ENCODE measurements at places on chromosomes 16 and 17.

DNA sequence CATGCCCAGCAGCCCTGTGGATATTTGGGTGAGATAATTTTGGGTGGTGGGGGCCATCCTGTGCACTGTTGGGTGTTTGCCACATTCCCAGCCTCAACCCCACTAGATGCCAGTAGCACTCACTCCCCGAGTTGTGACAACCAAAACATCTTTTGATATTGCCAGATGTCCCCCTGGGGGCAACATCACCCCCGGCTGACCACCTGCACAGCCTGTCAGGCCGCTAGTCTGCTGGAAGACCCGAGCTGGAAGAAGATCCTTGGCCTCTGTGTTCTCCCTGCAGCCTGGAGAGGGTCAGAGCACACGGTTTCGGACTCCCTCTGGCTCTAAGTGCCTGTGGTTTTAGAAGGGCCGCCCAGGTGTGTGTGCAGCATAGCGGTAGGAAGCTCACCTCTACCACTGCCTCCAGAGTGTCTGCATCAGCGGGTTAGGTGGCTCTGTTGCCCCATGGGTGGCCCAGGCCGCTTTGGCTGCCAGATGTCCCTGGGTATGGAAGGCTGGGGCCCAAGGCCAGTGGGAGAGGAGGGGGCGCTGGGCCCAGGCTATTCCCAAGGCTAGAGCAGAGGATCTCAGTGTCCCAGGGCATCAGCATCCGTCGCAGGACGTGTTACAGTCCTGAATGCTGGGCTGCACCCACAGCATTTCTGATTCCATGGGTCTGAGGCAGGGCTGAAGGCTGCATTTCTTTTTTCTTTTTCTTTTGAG is 195.8 kb upstream of the GSE1 start:
- peak; percentile 39 for DNase-seq

GRCh38 chr17:38750312-38751121 is 2.0 kb upstream of the PSMB3 start:
- no peak for DNase-seq

DNA sequence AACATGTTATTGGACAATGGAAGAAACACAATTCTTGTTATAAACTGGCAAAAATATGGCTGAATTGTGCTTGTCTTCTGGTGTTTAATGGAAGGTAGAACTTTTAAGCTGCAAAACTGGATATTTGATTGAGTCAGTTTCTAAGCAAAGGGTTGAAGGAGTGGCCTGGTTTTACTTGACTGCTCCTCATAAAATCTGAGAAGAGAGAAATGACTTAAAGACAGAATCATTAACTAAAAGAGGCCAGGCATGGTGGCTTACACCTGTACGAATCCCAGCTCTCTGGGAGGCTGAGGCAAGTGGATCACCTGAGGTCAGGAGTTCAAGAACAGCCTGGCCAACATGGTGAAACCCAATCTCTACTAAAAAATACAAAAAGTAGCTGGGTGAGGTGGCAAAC is 770.7 kb downstream of the CDH11 start:
- DNase-seq = no peak

- no peak for DNase-seq
Measured at GRCh38 chr17:44084131-44084538, 13.6 kb downstream of the G6PC3 start.

DNA sequence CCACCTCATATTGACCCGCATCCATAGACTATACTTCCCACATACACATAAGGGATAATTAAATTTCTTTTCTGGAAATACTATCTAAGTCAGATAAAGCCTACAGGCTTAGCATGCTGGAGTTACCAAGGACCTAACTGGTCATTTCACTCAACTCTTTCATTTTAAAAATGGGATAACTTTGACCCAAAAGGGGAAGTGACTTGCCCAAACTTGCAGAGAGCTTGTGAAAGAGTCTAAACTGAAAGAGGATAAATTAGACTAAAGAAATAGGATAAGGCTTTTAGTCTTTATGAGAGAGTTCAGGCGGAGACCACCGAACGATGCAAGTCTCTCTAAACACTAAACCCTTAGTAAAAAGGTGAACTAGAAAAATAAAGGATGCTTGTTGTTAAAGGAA is 3.9 kb upstream of the KRT33A start:
- DNase-seq = no peak

DNA sequence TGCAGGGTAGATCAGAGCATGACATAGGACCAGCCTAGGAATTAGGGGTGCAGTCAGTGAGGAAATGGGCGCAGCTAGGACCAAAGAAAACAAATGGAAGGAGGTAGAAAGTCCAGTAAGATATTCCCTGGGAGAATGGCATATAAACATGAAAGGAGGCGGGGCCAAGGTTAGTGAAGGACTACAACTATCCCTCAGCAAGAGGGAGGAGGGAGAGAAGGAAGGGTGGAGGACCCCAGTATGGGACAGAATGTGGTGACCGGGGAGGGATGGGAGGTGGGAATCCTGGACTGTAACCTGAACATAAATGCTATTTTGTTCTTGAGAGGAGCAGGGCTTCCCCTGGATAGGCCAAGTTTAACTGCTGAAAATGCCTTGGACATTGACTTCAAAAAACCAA is 22.8 kb downstream of the ITGB3 start:
- no peak for DNase-seq

DNA sequence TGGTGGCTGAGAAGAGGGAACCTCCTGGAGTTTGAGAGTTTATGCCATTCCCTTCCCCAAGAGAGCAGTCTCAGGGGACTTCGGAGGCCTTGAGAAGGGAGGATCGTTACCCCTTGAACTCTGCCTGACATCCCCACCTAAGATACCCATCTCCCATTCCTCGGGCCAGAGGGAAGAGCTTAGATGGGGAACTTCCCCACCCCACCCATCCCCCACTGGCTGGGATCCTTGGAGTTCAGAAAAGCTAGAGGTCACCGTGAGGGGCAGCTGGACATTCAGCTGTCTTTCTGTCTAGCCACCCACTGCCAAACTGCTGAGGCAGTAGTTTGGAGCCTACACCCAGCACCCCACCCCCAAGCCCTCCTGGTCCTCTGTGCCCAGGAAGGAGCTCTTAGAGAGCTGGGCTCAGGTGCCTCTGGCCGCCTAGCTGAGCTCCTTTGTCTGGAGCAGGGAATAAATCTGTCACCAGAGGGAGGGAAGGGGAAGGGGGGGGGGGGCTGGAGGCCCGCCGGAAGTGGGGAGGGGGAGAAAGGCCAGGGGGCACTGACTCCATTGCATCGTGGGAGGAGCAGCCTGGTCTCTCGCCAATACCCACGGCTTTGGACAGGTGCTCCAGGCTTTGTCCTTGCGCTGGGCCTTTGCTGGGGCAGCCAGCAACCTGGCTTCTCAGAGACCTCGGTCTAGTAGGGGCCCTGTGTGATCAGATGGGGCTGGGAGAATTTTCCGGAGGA is 1.0 kb downstream of the HSD11B2 start:
- DNase-seq = no peak

DNA sequence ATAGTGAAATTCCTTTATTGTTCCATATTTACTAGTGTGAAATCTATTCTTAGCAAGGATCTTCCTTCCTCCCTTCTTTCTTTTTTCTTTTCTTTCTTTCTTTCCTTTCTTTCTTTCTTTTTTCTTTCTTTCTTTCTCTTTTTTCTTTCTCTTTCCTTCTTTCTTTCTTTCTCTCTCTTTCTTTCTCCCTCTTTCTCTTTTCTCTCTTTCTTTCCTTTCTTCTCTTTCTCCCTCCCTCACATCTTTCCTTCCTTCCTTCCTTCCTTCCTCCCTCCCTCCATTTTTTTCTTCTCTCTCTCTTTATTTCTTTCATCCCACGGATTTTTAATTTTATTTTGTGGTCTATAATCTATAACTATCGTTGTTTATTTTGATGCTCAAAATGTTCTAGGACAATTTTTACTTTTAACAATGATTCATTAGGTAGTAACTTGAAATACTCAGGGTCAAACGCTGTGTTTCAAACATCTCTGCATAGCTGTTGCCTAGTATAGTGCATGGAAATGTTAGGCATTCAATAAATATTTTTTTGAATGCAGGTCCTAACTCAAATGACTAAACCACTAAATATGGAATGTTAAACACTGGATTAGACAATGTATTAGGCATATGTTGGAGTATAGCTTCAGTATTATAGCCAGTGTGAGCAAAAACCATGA is 178.3 kb downstream of the MAP2K6 start:
- DNase-seq = peak; percentile 48

DNA sequence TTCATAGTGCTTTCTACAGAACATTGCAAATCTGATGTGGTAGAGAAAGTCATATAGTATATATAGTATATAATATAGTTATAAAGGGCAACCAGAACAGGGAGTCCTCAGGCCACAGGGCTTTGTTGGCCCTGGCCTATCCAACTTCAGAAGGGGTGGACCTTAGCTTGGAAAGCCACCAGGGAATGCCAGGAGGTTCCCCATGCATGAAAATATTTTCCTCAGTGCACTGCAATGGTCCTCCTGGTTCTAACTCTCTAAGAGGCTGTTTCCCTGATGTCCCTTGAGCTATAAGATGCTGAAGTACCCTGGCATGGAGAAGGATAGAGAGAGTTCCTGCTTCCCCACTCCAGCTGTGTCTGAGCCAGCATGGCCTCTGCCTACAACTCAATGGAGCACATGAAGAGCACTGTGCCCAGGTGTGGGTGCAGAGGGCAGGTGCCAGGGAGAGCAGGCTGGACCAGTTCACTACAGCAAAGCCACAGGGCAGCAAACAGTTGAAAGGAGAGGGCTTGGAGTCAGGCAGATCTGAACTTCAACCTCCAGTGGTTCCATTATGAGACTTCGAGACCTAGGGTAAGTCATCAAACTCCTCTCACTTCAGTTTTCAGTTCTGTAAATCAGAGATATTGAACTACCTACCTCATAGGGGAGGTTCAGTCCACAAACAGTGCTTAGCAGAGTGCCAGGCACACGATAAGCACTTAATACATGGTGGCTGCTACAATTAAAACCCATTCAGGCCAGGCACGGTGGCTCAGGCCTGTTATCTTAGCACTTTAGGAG is 183.1 kb downstream of the SALL1 start:
- DNase-seq = no peak

DNA sequence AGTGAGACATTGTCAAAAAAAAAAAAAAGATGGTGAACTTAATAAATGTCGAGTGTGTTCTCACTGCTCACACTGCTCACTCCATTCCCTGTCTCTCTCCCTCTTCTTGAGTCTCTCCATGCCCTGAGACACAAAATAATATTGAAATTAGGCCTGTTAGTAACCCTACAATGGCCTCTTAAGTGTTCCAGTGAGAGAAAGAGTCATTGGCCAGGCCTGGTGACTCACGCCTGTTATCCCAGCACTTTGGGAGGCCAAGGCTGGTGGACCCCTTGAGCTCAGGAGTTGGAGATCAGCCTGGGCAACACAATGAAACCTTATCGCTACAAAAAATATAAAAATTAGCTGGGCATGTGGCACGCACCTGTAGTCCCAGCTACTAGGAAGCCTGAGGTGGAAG is 16.2 kb upstream of the CSF3 start:
- no peak for DNase-seq

DNA sequence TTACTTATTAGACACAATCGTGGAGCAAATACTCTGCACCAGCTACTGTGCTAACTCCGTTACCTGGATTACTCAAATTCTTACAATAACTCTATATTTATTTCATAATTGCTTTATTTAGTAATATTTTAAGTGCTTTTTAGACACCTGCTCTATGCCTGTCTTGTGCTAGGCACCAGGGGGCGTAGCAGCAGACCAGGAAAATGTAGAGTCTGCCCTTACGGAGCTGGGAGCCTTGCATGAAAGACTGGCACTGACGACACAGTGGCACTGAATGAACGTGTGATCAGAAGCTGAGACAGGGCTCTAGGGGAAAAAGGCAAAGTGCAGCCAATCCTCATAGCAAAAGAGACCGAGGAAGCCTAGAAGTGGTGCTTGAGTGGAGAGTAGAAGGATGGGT is 486.5 kb downstream of the CDH13 start:
- no peak for DNase-seq

- DNase-seq = no peak
Measured at GRCh38 chr17:4436846-4437245, 3.1 kb downstream of the SPNS3 start.

DNA sequence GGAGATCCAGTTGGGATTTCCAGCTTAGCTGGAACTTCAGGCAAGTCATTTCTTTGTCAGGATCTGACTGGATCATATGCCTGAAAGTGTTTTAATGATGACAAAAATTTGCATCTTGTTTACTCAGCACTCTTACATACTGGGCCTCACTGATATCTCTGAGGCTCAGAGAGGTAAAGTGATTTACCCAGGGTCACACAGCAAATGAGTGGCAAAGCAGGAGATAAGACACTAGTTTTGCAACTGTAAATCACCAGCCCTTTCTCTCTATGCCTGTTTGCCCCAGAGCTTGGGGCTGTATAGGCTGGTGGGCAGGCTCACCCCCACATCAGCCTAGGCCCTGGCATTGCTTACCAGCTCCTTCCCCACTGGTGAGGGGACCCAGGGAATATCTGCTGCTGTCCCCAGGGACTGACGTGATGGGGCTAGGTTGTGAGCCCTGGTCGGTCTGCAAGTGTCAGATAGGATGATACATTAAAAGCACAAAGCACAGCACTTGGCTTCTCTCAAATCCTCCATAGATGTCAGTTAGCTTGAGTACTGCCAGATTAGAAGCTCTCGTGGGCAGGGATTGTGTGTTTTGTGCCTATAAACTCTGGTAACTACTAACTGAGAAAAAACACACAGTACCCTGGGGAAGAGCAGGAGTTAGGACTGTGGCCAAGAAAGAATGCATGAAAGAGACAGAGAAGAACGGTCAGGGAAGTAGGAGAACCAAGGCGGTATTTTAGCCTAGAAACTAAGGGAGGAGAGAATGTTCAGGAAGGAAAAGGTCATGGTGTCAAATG is 165.4 kb downstream of the COPRS start:
- DNase-seq = no peak

DNA sequence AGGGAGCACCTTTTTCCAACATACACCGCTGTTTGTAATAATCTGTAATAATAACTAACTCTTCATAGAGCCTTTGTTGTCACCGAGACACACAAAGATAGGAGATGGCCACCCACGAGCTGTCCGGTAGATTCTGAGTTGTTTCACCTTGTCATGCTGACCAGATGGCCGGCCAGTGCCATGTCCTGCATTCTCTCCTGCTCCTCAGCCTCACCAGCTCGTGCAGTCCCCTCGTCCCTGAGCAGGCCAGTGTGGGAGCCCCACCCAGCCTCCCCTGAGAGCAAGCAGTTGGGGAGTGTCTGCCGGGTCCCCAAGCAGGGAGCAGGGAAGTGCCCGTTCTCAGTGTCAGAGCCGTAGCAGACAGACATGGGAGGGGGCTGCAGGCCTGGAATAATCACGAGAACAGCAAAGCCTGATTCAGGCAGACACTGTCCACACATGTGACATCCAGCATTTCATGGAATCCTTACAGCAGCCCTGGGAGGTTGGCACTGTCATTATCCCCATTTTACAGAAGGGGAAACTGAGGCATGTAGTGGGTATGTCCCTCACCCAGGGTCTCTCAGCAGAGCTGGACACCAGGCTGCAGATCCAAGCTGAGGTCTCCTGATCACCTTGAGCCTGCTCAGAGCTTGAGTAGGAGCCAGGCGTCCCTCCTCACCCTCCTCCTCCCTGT is 178.5 kb upstream of the CIBAR2 start:
- DNase-seq = peak; percentile 50

All from SJSA1 (cell line).